ENCODE measurements at places on chromosomes 7 and 10. TPM values are rescaled to one million over a fixed set of nuclear protein-coding genes. Genes with fewer than 3 reads are reported as not detected.

DNA sequence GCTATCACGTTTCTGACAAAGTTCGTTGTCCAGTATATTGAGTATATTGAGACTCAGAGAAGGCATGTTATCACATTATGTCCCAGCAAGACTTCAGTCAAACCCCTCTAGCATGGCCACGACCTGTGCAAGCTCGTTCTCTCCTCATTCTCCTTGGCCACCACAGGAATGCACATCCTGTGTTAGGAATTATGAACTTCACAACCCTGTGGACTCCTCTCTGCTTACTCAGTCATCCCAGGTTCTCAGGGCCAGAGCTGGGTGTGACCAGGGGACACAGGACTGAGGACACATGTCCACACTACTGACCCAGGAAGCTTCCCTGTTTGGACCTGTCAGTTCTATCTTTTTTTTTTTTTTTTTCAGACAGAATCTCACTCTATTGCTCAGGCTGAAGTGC is 4.4 kb downstream of the SH2D4B start:
- no peak for DNase-seq

DNA sequence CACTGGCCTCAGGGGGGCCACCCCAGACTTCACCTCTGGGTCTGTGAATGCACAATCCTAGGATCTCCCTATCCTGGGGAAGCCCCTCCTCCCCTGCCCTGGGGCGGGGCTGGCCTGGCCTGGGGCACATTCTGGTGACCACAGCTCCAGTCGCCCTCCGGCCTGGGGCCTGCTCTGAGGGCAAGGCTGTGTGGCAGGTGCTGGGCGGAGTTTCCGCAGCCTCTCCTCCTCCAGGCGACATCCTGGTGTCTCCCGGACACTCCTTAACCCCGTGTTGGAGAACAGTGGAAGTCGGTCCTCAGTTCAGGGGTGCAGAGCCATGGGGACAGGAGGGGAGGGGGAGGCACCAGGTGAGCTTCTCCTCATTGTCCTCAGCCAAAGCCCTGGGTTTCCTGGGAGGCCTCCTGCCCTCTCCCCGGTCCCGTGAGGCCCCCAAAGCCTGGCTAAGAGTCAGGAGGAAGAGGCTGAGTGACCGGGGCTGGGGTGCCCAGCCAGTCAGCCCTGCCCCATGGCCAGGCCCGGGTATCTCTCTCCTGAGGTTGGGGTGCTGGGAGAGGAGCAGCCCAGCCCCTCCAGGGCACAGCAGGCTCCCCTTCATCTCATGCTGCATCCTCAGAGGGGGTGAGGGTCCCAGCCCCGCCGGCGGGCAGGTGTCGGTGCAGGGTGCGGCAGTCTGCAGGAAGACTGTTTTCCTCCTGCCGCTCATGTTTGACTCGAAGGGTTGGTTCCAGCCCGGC is 22.6 kb downstream of the UNCX start:
- DNase-seq = no peak

The ADRB1 gene
- 63.0 TPM for total RNA-seq

- no peak for DNase-seq
These were observed 8.6 kb upstream of the GRID1 start for GRCh38 chr10:86375204-86375603.

DNA sequence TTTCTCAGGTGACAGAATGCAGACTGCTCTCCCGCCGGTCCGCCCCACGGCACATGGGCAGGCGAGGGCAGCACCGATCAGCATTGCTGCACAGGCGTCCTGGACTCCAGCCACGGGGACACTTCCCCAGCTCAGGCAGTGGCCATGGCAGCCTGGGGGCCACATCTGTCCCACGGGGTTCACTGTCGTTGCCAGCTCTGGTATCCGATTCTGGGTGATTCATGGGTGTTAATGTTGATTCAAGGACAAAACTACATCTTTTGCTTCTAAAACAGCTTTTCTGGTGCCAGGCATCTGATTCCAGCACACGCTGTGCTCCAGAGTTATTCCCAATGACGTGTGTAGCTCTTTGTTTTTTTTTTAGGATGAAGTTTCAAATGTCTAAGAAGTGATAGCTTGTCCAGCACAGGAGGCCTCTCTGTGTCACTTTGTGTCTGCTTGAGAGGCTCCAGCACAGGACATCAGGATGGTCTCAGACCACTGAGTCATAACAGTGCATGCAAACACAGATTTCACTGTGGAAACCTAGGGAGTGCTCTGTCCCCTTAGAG is 218.0 kb downstream of the WDR37 start:
- DNase-seq = no peak

The MMD2 gene
- not detected for total RNA-seq

DNA sequence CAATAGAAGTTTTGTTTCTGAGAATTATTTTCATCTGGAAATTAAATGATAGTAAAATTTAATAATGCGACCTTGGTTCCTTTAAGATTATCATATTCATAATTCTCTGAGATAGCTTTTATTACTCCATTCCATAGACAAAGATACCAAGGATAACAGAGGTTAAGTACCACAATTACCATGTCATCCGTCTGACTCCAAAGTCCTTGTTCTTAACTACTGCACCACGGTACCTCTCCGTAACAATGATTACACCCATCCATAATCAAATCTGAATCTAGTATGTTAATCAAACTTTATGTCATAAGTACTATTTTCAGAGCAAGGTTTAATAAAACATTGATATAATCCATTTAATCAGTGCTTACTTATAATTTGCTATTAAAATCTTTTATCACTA is 8.4 kb downstream of the ZDHHC6 start:
- no peak for DNase-seq
